GM20000 (cell line): ENCODE measurements at places on chromosomes 5 and 9.

- DNase-seq, result no peak
Measured at GRCh38 chr5:128836571-128836970, 128.7 kb upstream of the SLC27A6 start.

- DNase-seq, result peak; percentile 42
Measured at GRCh38 chr5:56686337-56687195, 128.8 kb upstream of the MAP3K1 start.

GRCh38 chr5:174453690-174454089 lies 270.7 kb upstream of the MSX2 start:
- no peak for DNase-seq

DNA sequence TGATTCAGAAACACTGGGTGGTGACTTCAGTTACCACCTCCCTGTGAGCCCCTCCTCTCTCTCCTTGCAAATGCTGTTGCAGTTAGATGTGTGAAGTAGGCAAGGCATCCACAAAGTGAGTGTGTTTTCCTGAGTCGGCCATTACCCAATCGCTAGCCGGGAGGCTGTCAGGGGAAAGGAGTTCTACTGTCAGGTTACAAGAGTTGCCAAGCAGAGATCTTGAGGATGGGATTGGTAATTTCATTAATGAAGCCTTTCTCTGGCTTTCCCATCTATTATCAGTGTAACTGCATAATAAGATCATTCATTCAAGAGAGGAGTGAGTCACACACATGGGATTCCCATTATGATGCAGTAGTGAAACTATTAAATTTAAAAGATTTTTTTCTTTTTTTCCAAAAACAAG lies 106.9 kb downstream of the GLDC start:
- no peak for DNase-seq

- DNase-seq, result no peak
Measured at GRCh38 chr9:74322661-74323314, 174.3 kb upstream of the RORB start.

GRCh38 chr9:19550009-19550408 lies 141.2 kb downstream of the ACER2 start:
- DNase-seq, result no peak

GRCh38 chr9:116437411-116438370 lies 249.4 kb upstream of the TRIM32 start:
- no peak for DNase-seq

- DNase-seq, result no peak
Measured at GRCh38 chr5:160167624-160168165, 48.4 kb upstream of the PWWP2A start.

DNA sequence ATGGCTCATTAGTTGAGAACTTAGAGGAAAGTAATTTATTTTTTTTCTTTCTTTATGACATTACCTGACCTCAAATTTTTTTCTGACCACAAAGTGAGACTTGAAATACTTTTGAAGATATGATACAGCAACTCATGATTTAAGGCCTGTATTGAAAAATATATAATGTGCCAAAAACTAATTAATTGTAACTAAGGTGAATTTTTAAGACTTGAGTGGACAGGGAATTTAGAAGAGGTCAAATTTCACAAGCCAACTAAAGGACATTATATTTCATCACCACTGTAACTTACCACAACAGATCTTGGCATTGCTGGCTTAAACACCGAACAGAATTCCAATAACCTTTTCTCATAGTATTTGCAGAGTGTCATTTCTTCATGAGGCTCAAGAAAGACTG lies 1.8 kb downstream of the CCNH start:
- DNase-seq, result no peak

GRCh38 chr9:34512131-34513078 lies 10.4 kb downstream of the ENHO start:
- DNase-seq, result no peak

DNA sequence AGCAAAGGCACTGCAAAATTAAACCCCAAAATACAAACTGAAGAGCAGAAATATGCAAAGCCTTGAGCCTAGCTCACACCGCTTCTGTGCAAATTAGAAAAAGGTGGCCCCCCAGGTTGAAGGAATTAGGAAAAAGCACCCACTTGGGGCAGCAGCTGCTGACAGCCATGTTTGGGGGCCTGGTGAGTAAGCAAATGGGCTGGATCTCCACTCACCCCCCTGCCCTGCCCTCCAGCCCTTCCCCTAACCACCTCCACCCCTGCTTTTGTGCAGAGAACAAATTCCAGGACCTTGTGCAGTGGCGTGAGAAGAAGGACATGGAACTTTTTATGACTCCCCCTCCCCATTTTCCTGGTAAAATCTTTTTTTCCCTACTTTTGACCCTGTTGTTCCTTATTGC lies 92.0 kb upstream of the DNAH5 start:
- DNase-seq, result no peak

- DNase-seq, result no peak
Measured at GRCh38 chr5:100693481-100693880, 158.3 kb downstream of the FAM174A start.

- no peak for DNase-seq
Measured at GRCh38 chr5:36300191-36300926, 1.3 kb downstream of the RANBP3L start.
